ENCODE measurements at places on chromosomes 5 and 9.

DNA sequence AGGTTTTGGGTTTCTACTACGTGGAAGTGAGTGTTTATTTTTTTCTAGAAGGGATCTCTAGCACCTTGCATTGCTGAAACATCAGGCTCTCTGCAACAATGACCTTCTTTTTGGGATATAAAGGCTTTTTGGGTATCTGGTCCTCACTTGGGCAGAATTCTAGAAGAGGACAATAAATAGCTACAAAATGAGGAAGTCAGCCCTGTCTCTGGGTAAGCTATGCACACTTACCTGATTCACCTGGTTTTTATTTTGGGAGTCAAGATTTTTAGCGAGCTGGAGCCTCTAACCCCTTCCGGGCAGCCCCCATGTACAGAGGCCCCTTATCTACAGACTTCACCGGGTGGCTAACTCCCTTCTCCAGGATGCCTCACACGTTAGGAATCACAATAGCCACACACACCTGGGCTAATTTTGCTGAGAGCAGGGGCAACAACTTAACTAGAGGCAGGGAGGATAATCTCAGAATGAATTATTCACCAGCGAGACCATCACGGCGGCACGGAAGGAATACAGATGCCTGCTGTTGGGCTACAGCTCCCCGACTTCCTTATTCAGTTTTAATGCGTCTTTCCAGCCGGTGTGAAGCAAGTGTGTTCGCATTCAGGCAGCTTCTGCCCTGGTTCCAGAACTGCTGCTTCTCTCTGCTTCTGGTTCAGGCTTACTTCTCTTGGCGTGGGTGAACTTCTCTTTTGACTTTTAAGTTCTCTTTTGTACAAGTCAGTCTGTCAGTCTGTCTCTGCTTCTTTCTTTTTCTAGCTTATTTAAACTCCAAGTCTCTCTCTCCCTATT is 341.0 kb upstream of the PANK3 start:
- peak; percentile 59 for DNase-seq

DNA sequence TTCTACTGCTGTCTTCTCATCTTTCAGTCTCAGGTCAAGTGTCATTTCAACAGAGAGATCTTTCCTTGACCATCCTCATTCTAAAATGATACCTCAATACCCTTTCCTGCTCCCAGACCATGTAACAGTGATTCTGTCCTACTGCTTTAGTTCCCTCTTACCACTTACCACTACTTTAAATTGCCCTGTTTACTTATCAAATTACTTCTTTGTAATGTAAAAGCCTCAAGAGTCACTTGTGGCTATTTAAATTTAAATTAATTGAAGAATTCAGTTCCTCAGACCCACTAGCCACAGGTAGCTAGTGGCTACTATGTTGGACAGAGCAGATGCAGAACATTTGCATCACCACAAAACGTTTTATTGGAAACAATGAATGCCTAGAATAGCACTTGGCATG is 217.3 kb downstream of the ADAMTS6 start:
- no peak for DNase-seq

GRCh38 chr9:95167998-95168397 is 149.5 kb downstream of the FANCC start:
- DNase-seq: peak; percentile 72

GRCh38 chr5:42001673-42002072 is 76.6 kb downstream of the FBXO4 start:
- no peak for DNase-seq

All from NB4 (cell line).